Fibroblast of skin of right biceps (primary cell): ENCODE measurements at places on chromosomes 4 and X.

DNA sequence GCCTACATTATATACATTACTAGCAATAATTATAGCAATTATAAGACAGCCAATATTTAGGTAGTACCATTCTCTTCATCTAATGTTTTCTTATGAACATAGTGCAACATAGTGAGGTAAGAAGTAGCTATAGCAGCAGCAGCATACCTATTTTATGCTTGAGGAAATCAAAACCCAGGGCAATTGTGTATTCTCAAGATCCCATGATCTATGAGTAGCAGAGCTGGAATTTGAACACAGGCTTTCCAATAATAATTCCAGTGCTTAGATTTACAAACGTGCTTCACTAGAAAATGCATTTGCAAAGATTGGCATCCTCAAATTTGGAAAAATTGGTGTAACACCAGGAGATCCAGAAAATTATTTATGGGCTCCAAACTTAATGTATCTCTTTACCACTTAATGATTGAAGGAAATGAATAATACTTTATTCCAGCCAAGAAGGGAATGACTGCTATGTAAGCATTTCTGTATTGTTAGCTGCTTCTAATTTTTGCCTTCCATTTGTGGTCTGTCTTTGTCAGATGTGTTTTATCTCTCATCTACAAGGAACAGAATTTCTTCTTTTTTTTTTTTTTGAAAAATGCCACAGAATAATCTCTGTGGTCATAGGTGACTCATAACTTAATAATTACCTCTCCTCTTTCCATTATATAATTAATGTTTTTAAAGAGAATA lies 451.1 kb downstream of the ARAP2 start:
- peak; percentile 67 for DNase-seq

DNA sequence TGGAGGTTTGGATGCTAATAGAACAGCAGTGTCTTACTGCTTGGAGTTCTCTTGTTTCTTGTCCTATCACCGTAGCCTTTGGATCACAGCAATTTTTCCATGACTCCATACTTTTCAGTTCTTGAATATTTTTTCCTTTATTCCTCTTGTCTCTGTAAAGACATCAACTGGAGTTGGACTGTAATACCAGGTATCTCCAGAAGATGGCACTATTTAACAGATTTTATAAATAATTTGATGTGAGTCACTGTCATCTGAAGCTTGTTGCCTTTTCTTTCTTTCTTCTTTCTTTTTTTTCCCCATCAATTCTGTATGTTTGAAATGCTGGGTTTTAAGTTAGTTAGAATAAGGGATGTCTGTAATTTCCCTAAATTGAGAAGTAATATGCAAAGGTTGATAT lies 24.1 kb downstream of the HPRT1 start:
- DNase-seq, result peak; percentile 58

- DNase-seq, result no peak
Measured at GRCh38 chr4:2378898-2379297, 39.5 kb downstream of the ZFYVE28 start.

DNA sequence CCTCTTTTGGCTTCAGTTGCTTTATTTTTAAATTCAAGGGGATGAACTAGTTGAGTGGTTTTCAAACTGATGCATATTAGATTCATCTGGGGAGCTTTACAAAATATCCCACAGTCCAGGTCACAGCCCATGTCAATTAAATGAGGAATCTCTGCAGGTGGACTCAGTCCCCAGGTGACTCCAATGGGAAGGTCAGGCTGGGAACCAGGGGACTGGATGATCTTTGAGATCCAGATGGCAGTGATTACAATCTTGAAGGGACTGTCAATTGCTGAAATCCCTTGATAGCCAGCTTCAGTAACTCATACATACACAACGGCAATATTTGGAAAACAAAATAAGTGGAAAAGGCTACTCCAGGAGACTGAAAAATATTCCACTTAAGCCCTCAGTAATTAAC lies 7.0 kb downstream of the ADH1B start:
- no peak for DNase-seq

DNA sequence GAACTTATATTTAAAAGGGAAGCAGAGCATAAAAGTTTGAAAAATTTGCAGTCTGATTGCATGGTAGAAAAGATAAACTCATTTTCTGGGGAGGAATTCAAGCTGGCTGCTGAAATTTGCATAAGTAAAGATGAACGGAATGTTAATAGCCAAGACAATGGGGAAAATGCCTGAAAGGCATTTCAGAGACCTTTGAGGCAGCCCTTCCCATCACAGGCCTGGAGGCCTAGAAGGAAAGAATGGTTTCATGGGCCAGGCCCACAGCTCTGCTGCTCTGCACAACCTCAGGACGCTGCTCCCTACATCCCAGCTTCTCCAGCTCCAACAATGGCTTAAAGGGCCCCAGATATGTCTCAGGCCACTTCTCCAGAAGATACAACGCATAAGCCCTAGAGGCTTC lies 46.9 kb upstream of the INPP4B start:
- no peak for DNase-seq

GRCh38 chrX:40120838-40121580 lies 23.3 kb upstream of the BCOR start:
- no peak for DNase-seq

- DNase-seq, result no peak
Measured at GRCh38 chr4:165922747-165923146, 49.7 kb downstream of the TLL1 start.

- no peak for DNase-seq
Measured at GRCh38 chr4:8870647-8871416, 807 bp downstream of the HMX1 start.

GRCh38 chrX:4182408-4182806 lies 469.0 kb upstream of the PRKX start:
- DNase-seq, result no peak

- no peak for DNase-seq
Measured at GRCh38 chr4:26379837-26380236, 59.0 kb downstream of the RBPJ start.

DNA sequence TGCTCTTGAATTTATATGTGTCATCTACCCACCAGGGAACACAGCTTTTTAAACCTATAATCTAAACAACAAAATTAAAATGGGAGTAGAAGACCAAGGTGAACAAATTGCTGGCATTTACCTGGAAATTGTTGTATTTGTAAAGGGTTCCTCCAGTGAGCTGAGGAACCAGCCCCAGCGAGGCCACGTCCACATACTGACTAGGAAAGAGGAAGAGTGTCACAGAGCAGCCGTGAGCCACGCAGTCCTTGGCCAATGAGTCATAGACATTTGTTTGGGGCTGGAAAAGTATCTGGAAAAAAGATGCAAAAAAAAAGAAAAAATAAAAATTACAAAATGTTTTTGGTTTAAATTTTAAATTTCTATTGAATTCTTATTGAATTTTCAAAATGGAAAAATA lies 58.7 kb downstream of the METTL14 start:
- DNase-seq, result no peak

DNA sequence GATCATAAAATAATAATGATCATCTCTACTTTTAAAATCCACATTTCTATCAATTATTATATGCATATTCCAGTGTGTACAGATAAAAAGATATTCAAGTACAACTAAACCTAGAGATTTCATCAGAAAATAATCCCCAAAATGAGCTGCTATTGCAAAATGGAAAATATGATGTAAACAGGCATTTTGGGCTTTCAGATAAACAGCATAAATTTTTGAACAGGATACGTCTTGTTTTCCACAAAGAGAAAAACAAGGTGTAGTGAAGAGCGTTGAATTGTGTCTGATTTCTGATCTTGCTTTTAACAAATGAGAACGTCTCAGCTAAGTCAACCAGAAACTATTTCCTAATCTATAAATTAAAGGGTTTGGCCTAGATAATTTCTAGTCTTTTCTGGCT lies 349.6 kb upstream of the FTHL17 start:
- no peak for DNase-seq

DNA sequence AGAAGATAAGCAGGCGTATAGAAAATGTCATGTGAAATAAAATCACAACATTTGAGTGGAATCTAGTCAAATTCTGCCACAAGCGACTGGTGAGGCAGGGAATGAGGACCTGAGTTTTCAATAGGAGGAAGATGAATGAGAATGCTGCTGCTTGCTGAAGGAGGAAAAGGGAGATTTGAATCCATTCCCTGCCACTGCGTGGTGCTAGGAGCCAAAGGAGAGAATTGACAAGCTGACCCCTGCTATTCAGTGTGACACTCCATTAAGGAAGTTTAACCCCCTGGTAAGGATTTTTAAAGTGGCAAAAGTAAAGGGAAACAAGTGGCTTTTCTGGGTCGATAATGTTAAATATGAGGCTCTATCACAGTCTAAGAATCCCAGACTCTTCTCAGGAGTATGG lies 314.0 kb downstream of the NAF1 start:
- no peak for DNase-seq
